ENCODE measurements at places on chromosomes 4 and X.

DNA sequence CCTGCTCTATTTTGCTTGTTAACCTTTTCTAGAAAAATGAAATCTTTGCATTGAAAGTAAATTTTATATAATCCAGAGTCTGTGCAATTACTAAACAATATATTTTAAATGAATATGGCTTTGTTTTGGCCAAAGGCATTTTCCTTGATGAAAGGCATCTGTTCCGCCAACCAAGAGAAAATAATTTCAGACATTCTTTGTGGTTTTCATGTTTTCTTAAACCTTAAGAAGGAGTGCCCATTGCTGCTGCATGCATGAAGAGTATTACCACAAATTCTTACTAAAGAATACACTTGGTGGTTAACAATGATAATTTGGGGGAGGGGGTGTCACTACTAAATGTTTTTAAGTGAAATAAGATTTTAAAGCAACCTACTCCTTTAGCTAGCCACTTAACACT lies 2.7 kb upstream of the PDGFC start:
- no peak for DNase-seq

DNA sequence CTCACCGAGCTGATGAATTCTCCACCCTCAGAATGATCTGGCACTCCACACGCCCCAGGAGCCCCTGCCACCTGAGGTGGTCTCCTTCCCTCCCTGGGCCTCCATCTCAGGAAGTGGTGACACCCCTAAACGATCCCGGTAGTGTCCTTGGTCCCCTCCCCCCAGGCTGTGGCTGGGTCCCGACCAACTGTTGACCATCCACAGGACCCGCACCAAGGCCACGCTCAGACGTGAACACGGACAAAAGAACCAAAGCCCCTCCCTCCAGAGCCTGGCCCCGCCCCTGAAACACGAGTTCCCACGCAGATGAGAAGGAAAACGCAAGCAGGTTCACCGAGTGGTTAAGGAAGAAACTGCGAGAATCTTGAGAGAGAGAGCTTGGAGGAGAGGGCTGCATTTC lies 16.6 kb downstream of the LRPAP1 start:
- DNase-seq: no peak

DNA sequence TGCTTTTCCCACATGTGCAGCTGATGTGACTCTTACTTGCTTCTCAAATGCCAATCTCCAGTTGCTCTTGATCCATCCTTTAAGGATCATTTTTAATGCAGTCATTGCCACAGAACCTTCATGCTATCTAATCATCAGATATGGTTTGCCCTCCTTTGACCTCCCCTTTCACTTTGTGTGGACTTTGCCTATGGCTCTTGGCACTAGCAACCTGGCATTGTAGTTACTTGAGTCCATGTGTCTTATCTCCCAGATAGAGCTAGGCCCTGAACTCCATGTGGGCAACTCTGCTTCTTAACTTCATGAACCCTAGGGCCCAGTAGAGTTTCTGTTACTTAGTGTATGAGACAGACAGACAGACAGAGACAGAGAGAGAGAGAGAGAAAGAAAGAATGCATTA lies 41.6 kb downstream of the MTM1 start:
- DNase-seq: no peak

- no peak for DNase-seq
These were observed 242.3 kb upstream of the GPRIN3 start for GRCh38 chr4:89549907-89550306.

DNA sequence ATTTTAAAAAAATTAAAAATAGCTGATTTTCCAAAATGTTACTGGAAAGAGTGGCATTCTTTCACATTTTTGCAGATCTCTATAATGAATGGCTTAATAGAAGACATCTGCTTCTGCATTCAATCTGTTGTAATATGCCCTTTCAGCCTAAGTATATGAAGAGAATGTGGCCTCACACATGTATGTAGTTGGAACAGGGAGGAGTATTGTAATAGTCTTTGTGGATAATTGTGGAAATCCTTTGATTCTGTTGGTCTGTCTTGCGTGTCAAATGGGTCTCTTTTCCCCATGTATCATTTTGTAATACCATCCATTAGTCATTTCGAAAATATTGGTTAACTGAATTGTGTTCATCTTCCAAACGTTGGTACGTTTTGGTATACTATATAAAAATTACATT lies 11.6 kb downstream of the TXLNG start:
- DNase-seq: no peak

All from stimulated activated CD8-positive, alpha-beta memory T cell treated with anti-CD3 and anti-CD28 coated beads, Interleukin-12 subunit alpha, Interleukin-12 subunit beta, amount 100 ng/mL, for 4 hours (primary cell).